ENCODE measurements at places on chromosomes 3 and 15. TPM values are rescaled to one million over a fixed set of nuclear protein-coding genes. Genes with fewer than 3 reads are reported as not detected.
A peak's percentile ranks its signal among the peaks of the same experiment; 100 is the strongest.

DNA sequence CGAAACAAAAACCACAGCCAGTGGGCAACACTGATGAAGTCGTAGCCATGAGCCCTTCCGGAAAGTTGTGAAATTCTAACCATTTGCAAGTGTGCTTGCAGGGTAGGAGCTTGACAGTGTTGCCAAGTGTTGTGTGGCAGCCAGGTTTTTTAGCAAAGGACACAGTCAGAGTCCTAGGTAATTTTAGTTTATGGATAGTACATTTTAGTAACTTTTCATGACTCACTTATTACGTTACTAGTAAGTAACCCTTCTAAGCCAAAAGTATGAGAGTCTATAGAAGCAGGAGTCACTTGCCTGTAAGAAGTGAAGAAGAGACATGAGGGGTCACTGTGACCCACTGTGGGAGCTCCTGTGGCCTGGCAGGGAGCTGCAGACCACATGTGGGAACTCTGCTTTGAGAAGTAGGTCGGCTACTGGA is 54.8 kb upstream of the ADPGK start:
- peak; percentile 6 for DNase-seq

GRCh38 chr3:181790561-181790960 is 78.8 kb downstream of the SOX2 start:
- no peak for DNase-seq

DNA sequence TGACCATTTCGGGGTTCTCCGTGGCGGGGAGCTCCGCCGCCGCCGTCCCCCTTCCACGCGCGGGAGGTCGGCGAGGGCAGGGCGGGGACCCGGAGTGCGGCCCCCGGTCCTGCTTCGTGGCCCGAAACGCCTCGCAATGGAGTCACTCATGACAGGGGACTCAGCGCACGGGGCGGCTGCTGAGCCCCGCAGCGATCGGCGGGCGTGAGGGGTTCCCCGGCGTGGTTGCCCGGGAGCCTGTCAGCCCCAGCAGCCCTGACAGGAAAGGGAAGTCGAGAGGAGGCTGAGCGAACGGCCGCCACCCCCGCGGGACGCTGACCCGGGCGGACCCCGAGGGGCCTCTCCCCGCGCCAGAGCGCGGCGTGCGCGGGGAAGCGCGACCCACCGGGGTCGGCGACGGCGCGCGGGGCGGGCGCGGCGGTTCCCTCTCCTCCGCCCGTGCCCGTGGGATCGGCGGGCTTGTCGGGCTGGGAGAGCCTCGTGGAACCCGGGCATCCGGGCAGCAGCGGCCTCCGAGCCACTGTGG is 564 bp upstream of the PIGZ start:
- no peak for DNase-seq

The CYP11A1 gene
- total RNA-seq, result 0.28 TPM

The CCR8 gene
- not detected for total RNA-seq

Data from IMR-90 (cell line).